NCI-H1930 (cell line): ENCODE measurements at places on chromosomes 7 and 10.

DNA sequence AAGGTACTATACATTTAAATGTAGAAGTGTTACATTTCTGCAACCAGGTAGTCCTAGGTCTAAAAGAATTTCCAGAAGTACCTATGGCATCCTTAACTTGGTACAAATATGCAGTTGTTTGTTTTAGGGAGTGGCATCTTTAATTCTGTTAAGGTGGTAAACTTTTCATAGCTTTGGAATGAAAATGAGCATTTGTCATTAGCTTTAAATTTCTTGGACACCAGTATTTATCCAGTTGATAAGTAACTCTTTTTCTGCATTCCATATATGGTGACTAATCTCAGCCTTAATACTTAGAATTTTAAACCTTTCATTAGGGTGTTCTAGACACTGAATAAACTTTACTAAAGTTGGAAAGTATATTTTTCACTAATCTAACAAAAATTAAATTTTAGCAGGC lies 10.8 kb downstream of the SLF2 start:
- no peak for DNase-seq

- no peak for DNase-seq
Observed at GRCh38 chr10:122132882-122133565, 138.1 kb upstream of the BTBD16 start.

- no peak for DNase-seq
Observed at GRCh38 chr10:60270426-60270825, 119.2 kb downstream of the ANK3 start.

DNA sequence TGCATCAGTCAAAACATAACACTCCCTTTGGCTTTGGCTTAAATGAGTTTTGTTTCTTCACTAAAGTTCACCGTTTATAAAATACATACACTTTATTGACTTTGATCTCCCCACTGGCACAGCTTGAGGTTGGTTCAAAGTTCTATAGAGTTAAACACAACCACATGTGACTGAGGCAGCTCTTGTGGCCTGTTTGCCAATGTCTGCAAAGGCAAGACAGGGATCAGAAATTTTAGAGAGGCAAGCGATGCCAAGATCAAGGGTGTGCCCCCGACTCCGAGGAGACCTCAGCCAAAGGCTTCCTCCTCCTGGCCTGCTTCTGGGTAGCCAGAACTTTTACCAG lies 129.8 kb upstream of the JCAD start:
- DNase-seq, result no peak

GRCh38 chr7:73717991-73718405 lies 1.5 kb downstream of the STX1A start:
- DNase-seq, result no peak

- no peak for DNase-seq
Observed at GRCh38 chr7:140312141-140312846, 86.0 kb downstream of the SLC37A3 start.

GRCh38 chr7:135282561-135283254 lies 49.1 kb downstream of the STRA8 start:
- DNase-seq, result no peak

- no peak for DNase-seq
Observed at GRCh38 chr10:125333769-125334168, 173.4 kb upstream of the CTBP2 start.

GRCh38 chr7:77800158-77800557 lies 1.6 kb downstream of the PHTF2 start:
- no peak for DNase-seq

GRCh38 chr10:75967491-75967890 lies 536.1 kb downstream of the LRMDA start:
- no peak for DNase-seq

GRCh38 chr10:48439581-48440041 lies 133.1 kb downstream of the MAPK8 start:
- no peak for DNase-seq

GRCh38 chr7:33716581-33717477 lies 188.5 kb upstream of the BMPER start:
- DNase-seq, result no peak

GRCh38 chr7:46032353-46032752 lies 111.3 kb upstream of the IGFBP3 start:
- no peak for DNase-seq

DNA sequence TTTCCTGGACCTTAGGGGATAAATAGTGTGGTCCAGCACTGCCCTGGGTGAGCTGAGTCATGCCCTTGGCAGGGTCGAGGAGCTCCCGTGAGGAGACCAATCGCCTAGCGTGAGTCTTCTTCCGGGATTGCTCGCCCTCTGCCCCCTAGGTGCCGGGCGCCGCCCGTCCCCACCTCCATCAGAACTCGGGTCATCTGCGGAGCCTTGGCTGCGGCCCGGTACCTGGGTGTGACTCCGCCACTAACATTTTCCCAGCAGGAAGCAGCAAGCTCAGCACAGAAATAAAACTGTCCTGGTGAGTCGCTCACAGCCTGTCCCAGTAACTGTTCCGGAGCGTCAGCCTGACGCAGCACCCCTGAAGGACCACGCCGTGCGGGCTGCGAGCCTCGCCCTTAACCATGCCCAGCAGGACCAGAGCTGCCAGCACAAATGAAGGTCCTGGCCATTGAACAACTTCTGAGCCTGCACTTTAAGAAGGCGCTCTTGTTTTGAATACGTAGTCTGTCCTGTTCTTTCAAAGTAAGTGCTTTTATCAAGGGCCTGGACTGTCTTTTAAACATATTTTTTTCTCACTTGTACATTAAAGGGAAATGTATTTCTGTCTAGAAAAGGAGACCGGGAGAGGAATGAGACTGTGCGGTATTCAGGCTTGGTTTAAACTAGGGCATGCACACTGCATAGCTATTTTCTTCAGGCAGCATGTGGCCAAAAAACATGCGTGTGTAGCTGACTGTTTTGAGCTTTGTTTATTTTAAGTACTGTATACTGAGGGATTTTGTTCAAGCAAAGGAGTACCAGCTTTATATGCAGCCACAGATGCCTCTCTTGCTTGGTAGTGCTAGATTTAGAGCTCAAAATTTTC lies 136.7 kb downstream of the HECW1 start:
- no peak for DNase-seq

GRCh38 chr7:129721068-129721467 lies 109.5 kb downstream of the NRF1 start:
- no peak for DNase-seq

- DNase-seq, result no peak
Observed at GRCh38 chr10:8275911-8276310, 221.4 kb downstream of the GATA3 start.

DNA sequence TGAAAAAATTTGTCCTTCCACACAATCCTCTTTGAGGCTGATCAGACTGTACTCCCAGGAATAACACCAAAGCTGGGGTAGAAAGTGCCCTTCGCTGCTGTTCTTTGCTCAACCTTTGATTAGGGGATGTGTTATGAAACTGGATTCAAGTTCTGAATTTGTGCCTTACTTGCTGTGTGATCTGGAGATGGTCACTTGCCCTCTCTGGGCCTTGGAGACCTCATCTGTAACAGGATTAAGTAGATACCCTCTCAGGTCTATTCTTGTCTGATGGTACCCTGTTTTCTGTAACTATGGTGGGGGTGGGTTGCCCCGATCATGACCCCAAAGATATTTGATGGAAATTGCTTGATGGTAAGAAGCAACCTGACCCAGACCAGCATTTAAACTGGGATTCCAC lies 368.5 kb downstream of the PLXNA4 start:
- DNase-seq, result no peak

DNA sequence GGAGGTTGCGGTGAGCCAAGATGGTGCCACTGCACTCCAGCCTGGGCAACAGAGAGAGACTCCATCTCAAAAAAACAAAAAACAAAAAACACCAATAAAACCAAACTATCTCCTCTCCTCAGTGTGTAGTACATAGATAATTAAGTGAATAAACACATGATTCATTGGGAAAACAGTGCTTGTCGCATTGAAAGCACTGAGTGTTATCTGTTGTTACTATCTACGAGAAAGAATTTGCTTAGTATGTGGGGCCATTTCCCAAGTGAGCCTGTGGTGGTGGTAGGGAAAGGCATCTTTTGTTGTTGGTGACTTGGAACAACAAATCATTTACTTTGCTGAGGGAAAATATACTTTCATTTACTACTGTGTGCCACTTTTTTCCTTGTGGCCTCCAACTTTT lies 42.6 kb downstream of the RSBN1L start:
- no peak for DNase-seq

GRCh38 chr7:18315241-18315640 lies 180.3 kb upstream of the HDAC9 start:
- no peak for DNase-seq

DNA sequence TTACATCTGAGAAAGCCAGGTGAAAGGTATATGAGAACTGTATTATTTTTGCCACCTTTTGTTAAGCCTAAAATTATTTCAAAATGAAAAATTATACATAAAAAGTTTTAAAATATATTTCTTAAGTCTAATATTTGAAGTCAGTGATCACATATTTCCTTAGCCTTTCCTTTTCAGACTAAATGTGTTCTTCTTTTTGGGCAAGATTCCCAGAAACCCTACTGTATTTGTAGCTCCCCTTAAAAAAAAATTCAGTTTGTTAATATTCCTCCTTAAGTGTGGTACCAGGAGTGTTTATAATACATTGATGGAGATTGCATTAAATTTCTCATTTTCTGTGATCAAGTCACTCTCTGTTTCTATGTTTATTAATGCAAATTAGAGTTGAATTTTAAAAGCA lies 22.8 kb downstream of the DNAJC1 start:
- no peak for DNase-seq

- no peak for DNase-seq
Observed at GRCh38 chr10:17742918-17743317, 9.1 kb upstream of the TMEM236 start.

DNA sequence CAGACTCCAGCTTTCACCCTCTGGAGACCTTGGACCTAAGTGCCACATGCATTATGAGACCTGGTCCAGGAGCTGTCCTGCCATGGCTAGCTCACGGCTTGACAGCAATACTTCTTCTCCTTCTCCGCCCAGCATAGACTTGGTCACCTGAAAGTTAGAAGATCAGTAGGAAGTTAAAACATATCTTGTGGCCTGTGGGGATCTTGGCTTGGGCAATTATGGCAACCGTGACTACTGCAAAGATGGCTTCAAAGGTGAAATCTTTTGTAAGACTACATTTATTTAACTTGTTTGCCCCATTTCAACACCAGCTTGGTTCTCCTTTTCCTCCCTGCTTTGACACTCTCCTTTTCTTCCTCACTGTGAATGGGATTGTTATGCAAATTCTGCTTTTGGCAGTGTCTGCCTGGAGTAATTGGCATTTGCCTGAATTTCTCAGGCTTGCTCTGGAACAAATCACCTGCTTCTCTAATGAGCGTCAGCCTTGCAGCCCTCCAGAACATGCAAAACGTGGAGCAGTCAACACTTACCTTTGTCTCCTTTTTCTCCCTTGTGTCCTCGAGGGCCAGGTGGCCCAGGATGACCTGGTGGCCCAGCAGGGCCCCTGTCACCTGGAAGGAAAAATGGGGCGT lies 53.4 kb downstream of the COL17A1 start:
- no peak for DNase-seq

DNA sequence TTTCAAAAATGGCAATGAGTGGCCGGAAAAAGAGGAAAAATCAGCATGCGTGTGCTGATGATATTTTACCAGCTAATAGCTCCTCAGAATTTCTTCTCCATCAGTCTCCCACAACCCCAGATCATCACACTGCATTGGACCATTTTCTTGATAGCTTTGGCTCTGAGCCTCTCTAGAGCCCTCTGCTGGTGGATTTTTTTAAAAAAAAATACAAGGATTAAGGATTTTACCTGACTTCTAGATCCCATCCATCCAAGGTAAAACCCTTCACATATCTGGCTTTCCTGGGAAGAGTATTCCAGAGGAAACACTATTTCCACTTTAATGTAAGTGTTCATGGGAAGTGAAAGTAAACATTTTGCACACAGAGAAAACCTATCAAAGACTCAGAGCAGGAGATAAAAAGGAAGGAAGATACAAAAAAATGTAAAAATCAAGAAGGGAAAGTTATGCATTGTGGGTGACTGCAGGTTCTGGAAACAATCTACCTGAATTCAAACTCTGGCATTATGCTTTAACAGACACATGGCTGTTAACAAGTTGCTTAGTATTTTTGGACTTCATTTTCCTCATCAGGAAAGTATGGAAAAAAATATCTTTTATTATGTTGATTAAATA lies 380.9 kb downstream of the LRRTM3 start:
- DNase-seq, result no peak

DNA sequence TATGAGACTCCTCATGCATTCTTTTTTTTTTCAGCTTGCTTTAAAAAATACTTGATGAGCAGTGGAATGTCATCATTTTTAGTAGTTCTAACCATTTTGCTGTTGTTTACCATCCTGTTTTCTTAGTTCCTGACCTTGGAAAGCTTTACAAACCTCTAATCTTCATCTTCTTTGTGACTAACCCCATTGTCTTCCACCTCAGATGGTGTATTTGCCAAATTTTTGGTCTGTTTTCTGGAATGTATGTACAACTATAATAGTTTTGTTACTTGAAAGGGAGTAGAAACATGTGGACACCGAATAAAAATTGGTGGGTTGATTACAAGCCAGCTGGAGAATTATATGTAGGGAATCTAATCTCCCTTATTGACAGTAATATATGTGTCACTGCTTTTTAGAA lies 172.7 kb downstream of the SND1 start:
- no peak for DNase-seq

- DNase-seq, result no peak
Observed at GRCh38 chr10:75428434-75429158, 2.8 kb upstream of the LRMDA start.

- no peak for DNase-seq
Observed at GRCh38 chr7:66507764-66508296, 120.9 kb upstream of the KCTD7 start.

- no peak for DNase-seq
Observed at GRCh38 chr7:130290745-130291144, 2.2 kb upstream of the CPA4 start.

DNA sequence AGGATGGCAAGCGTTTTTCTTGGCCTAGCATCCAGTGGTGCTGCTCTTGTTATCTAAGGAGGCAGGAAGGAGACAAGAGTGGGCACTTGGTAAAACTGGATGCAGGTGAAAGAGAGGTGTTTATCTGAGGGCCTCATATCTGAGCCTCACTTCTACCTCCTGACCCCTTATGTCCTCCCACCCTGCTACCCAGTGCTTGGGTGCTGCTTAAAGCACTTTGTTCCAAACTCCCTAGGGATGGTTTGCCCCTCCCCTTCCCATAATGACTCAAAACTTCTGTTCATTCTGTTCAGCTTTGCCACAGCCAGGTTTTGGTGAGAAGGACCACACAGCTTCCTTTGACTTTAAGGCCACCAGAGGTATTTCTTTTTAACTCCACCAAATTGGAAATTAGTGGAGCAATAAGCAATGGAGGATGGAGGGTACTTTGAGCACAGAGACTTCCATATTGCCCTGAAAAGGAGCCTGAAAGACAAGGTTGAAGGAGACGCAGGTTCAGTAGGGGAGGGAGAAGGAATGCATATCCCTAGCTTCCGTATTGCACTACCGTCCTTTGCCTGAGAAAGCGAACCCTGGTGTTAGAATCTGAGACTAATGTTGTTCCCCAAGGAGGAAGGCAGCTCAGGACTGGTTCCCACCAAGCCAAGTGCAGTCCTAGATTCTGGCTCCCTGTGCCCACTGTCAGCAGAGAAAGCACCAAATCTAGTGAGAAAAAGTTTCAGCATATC lies 30.1 kb downstream of the ENTPD1 start:
- DNase-seq, result no peak

GRCh38 chr7:93374345-93374940 lies 142.3 kb downstream of the VPS50 start:
- peak; percentile 9 for DNase-seq
